SK-N-DZ (cell line): ENCODE measurements at places on chromosomes 4 and X.

DNA sequence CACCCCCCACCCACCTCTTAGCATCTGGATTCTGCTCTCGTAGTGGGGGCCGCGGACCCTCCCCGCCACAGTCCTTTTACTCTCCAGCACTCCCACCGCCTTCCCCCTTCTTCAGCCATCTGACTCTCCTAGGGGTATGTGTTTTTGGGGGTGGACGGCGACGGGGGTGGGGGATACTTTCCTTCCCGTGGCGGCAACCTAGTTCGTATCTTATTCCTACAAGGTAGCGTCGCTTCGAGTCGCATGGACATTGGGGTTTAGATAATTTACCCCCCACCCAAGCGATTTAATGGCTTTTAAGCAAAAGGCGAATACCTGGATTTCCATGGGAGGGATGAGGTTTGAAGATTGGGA is 1.3 kb upstream of the BCORL1 start:
- DNase-seq: no peak

GRCh38 chrX:142001934-142002333 is 98.2 kb downstream of the MAGEC1 start:
- DNase-seq: no peak

DNA sequence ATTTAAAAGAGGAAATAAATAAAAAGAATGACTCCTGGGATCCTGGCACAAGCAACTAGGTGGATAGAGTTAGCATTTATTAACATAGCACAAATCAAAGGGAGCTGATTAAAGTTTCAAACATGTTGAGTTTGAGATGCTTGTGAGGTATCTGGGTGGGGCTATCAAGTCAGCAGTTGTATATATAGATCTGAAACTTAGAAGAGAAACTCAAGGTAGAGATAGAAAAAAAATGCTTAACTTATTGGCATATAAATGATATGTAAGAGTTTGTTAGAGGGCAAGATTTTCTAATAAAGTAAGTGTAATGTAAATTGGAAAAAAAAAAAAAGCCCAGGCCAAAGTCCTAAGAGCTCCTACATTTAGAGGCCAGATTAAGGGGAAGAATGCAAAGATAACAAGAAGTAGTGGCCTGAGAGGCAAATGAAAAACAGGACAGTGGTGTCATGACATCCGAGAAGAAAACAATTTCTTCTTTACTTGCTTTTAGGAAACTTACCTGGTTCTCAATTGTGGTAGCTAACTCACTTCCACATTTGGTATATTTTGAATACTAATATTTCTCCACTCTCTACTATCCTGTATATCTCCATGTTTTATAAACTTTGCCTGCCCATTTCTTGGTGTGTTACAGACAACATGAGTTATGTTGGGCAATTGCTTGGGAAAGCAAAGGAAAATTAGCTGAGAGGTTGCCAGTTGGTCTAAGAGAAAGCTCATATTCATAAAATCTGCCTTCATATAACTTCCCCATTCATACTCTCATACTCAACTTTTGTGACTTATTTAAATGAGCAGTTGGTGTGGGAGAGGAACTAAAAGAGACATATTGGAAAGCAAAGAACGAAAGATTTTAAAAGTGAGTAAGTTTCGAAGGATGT is 169.2 kb downstream of the PARM1 start:
- no peak for DNase-seq

GRCh38 chrX:70429759-70430158 is 6.6 kb downstream of the GDPD2 start:
- no peak for DNase-seq

DNA sequence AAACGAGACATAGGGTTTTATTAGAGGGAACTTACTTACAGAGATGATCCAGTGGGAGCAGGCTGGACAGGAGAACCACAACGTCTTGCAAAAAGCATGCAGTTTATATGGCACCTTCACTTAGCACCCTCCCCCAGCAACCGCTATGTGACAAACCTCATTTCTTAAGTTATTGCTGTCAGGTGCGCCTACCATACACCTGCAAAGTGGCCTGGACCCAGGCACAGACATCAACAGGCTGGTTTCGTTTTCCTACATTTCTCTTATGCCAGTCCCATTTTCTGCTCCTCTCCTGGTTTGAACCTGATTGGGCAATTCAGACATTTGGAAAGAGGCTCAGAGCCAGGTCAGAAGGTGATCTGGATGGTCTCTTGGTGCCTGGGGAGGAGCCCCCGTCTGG is 18.3 kb downstream of the RTL5 start:
- DNase-seq: no peak

DNA sequence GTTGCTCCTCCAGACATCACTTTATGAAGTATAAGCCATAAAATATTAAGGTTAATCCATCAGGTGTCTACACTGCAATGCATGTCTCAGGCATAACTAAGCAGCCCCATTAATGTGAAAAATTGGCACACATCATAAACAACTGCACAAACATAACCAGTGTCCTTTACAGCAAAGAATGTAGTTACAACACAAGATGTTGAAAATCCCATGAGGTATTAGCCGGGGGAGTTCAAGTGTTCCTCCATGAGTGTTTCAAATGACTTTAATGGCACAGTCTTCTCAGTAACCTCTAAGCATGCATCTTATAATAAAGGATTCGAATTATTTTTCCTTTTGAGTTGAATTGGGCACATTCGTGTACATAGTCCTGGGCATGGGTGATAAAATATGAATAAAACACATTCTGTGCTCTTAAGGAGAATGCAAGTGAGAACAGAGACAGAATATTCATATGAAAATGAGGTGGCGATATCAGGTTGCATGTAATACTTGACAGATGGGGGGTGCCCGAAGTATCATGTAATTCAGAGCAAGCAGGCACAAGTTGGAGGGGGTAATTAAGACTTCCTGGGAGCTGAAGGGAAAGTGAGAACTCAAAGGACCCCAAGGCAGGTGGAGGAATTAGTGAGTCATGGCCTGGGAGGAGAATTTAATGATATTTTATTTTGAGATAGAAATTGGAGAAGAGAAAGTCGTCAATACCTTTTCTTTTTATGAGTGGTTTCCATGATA is 18.2 kb upstream of the VCX2 start:
- no peak for DNase-seq

DNA sequence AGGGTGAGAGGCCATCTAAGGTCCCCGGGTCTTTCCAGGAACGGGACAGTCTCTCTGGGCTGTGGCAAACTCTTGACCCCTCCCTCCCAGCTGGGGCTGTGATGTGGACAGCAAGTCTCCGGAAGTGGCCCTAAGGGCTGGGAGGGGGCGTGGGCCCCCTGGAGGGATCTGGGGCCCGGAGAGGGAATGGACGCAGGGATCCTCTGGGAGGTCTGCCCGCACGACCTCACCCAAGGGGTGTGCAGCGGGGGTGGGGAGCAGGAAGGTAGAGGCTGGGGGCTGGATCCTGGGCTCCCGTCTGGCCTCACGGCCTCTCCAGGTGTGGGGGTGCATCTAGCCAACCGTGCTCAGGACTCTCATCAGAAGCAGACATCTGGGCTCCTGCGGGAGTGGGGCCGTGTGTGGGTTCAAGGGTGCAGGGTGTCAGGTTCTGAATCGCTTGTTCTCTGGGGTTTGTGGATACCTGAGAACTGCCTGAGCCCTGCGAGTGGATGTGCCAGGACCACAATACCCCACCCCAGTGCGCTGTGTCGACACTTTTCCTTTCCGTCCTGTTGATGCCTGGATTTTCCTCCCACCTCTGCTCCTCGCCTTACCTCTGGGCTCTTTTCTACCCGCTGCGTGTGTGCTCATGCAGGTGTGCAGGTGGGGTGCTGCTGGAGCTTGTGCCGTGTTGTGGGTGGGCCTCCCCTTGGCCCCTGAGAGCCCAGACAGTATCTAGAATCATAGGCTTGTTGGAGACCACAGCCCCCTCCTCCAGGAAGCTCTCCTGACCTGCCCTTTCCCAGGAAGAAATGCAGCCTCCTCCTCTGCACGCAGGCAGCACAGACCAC is 915 bp downstream of the CPZ start:
- DNase-seq: no peak

GRCh38 chr4:173935622-173936405 is 347.7 kb downstream of the FBXO8 start:
- no peak for DNase-seq

- DNase-seq: no peak
Observed at GRCh38 chr4:76095568-76095967, 21.1 kb downstream of the ART3 start.

DNA sequence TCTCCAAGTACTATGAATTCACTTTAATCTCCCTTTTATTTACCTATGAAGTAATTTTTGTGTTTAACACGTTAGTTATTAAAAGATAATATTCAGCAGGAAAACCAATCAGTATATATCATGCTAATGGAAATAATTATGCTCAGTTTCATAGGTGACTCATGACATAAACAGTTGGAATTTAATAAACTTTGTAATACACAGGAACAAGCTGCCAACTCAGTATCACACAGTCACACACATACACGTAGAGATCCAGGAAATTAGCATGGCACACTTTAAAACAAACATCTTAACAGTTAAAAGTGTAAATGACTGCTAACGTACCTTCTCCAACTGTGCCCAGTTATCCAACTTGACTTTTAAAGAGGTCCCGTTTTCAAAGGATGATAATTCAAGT is 2.3 kb downstream of the SPATA4 start:
- no peak for DNase-seq

DNA sequence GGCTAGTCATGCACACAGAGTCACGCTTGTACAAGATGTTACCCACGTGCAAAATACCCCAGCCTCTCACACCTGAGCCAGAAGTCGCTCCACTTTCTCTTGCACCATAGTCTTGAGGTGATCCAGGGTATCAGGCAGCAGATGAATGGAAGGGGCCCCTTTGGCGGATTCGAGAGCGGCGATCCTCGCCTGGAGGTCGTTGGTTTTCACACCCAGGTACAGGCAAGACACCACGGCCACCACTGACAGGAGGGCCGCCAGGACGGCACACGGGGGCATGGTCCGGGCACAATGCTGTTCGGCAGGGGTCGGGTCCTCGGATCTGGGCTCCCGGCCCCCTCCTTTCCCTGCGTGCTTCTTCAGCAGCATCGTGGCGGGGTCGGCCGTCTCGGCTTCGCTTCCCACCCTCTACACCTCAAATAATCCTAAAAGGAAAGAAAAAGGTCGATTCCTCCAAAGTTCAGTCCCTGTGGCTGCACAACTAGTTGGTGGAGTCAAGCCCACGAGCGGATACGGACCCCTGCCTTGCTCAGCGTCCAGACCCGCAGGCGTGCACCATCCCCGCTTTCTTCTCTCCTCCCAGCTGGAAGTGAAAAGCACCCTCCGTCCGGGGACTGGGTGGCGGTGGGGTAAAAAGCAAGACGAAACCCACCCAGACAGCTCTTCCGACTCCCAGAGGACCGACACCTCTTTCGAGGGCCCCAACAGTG is 652 bp downstream of the COL25A1 start:
- no peak for DNase-seq

DNA sequence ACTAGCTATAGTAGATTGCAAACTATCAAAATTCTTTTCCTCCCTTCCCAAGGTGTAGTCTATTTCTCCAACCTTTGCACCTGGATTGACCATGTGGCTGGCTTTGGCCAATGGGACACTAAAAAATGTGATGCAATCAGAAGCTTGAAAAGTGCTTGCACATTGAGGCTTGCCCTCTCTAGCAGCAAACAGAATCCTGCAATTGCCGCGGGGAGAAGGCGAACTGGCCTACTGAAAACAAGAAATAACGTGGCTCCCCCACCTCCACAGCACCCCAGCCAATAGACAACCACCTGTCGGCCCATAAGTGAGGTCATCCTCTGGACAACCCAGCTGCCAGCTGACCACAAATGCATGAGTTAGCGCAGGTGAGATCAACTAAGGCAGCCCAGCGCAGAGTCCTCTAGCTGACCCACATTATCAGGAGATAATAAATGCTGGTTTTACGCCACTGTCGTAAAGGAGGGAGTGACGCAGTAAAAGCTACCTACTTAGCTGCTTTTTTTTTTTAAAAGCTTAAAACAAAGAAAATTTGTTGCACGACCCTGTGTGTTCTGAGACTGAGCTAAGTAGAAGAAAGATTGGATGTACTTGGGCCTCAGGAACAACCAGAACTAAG is 95.2 kb downstream of the GK start:
- DNase-seq: no peak

DNA sequence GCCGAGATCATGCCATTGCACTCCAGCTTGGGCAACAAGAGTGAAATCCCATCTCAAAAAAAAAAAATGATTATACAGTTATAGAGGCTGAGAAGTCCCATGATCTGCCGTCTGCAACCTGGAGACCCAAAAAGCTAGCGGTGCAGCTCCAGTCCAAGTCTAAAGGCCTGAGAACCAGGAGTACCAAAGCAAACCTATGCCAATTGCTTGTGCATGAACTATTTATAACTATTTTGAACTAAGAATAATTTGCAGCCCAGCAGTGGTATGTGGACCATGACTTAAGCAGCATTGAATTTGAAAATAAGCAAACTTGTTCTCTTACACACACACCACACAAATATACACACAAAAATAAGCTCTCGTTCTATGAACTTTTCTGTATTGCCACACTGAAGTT is 51.8 kb downstream of the TASL start:
- no peak for DNase-seq

GRCh38 chr4:6633091-6633906 is 7.2 kb upstream of the MRFAP1 start:
- DNase-seq: no peak

DNA sequence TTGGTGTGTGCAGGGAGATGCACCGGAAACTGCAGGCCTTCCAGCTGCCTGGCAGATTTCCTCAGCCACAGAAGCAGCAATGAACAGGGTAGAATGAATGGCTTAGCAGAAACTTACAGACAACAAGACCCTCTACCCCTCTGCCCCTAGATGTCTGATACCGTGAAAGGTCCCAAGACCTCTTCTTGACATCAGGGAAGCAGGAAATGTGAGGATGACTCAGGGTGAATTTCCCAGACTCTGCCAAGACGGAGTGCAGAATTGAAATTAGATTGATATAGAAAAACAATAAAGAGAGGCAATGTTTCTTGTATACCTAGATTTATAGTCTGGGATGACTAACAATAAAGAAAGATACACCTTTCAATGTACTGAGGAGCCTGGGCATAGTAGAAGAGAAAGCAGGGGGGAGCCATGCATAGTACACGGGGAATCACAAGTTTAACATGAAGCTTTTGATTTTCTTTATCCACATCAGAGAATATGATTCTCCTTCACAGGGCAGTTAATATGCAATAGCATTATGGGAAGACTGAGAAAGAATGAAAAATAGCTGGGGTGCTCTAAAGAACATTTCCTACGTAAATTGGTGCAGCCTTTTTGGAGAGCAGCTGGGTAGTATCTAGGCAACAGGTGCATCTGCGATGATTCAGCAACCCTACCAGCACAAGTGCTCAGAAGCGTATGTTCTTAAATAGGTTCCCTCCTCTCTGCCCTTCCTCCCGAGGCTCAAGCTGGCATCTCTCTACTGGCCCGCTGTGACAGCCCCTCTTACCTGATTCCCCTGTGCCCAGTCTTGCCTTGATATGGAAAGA is 18.3 kb upstream of the CXCR3 start:
- DNase-seq: no peak

DNA sequence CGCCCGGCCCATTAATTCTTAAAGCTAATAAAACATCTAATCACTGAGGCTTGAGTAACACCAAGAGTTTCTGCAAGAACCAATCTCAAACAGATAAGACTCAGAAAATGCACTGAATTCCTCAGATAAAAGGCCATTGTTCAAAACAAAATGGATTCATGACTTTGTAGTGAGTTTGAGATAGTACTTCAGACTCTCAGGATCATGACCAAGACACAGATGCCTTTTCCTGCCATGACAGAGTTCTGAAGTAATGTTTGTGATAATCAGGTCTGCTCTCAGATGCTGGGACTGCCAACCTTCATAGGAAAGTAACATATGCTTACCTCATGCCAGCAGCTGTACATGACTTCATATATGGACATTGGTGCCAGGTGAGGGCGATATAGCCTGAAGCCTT is 54.6 kb downstream of the NIPAL1 start:
- no peak for DNase-seq

GRCh38 chrX:25873196-25873595 is 264.9 kb upstream of the MAGEB18 start:
- no peak for DNase-seq
